Hypothalamus (tissue), 51 donors: ENCODE measurements at places on chromosomes 6 and 20.

GRCh38 chr6:148214667-148215066 lies 128.0 kb upstream of the SASH1 start:
- DNase-seq: no peak

- DNase-seq: no peak
These were observed 482 bp downstream of the DDR1 start for GRCh38 chr6:30884521-30885480.

- no peak for DNase-seq
These were observed 88.0 kb upstream of the ADGRF1 start for GRCh38 chr6:47130086-47130485.

- DNase-seq: no peak
These were observed 172.7 kb upstream of the NOX3 start for GRCh38 chr6:155628306-155628705.

DNA sequence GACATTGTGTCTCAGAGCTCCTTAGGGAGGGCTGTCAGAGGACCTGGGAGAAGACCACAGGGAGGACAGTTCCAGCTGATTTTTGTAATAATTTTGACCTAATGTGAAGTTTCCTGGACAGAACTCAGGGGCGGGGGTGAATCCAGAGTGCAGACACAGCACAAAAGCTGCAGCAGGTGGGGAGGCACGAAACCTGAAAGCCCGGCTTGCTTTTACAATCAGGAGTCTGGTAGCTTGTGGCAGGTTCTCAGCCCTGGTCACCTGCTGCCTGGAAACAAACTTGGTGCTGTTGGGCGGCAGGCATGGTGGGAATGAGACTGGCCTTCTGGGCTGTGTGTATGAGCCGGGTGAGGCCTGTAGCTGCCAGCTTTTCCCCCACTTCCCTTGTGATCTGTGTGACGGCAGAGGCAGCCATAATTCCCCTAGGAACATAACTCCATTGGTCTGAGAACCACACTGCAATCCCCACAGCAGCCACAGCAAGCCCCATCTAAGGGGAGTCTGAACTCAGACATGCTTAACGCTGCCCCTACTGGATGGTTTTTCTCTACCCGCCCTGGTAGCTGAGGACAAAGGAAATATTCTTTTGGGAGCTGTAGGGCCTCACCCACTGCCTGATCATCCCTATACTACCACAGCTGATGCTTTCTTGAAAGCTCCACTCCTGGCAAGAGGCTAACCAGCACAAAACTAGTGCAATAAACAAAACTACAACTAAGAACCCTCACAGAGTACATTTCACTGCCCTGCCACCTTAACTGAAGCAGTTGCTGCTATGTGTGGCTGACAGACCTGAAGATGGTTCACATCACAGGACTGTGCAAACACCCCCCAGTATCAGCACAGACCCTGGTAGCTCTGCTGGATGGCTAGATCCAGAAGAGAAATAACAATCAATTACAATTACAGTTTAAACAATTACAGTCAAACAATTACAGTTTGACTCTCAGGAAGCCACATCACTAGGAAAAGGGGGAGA lies 1055.1 kb upstream of the GJE1 start:
- DNase-seq: no peak

DNA sequence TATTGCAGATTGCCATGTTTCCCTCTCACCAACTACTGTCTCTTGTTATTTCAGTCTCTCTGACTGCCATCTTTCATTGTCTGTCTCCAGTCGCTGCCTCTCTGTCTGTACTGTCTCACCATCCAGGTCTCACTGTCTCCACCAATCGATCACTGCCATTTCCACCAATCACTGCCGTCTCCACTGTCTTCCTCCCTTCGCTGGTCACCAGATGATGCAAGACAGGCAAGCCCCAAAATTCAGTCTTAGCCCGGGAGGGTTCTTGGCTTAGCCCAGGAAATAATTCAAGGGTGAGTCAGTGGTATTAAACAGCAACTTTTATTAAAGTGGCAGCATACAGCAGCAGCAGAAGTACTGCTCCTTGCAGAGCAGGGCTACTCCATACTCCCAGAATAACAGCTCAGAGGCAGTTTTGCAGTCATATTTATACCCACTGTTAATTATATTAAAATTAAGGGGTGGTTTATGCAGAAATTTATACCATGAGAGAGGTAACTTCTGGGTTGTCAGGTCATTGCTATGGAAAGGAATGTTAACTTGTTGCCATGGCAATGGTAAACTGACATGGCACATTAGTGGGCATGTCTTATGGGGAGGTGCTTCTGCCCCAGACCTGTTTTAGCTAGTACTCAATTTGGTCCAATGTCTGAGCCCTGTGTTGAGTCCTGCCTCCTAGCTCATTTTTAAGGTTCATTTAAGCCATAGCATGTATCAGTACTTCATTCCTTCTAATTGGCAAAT lies 23.0 kb upstream of the ECHDC1 start:
- no peak for DNase-seq

DNA sequence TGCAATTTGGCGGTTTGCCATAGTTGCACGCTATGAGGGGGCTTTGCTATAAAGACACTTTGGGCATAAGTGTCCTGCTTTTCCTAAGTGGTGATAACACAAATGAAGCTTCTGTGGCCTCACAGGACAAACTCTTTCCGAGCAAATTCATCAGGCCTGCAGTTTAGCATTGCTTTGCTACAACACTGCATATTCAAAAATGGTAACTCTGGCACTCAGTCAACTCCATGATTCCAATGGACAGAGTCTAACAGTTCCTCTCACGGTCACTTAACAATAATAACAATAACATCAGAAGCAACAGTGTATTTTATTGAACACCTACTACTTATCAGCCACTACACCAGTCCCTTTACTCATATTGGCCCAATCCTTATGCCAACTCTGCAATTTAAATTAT lies 222.5 kb downstream of the FRK start:
- DNase-seq: no peak

DNA sequence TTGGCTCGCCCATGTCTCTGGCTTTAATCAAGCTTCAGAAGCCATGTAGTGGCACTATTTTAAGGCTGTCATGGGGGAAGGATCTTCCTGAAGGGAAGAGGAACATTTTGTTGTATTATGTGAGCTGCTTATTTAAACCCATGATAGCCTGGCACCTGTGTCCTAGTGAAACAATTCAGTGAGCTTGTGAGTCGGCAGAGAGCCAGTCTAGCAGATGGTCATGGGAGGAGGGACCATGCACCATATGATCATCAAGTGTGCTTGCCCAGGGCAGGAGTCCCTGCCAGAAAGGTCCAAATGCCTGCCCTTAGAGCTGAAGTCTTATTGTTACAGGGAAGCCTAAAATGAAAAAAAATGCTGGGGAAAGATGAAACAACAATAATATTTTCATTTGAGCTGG lies 132.9 kb downstream of the PRDM13 start:
- DNase-seq: no peak

- no peak for DNase-seq
These were observed 87.9 kb downstream of the THBS2 start for GRCh38 chr6:169165561-169166300.

- no peak for DNase-seq
These were observed 227.0 kb upstream of the CST7 start for GRCh38 chr20:24721891-24722568.

GRCh38 chr20:23159256-23159946 lies 73.3 kb upstream of the CD93 start:
- no peak for DNase-seq

DNA sequence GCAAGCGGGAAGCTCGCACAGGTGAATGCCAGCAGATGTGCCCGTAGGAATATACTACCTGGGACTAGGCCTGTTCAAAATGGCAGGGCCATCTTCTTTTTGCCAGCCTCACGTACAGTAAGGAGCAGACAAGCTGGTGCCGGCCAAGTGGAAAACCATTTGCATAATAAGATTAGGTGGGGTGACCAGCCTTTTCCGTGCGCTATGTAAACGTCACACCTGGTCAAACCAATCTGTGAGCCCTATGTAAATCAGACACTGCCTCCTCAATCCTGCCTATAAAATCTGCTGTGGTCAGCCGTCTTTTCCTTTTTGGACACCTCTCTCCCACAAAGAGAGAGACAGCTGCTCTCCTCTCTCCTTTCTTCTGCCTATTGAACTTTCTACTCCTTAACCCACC lies 60.8 kb upstream of the TMEM30A start:
- no peak for DNase-seq
